Glutamatergic neuron (in vitro differentiated cells): ENCODE measurements at places on chromosomes 4 and X.

- H3K36me3 ChIP-seq: peaks cover 4% of the 10 kb centered on the region
- no peak overlapping the region for H3K27ac ChIP-seq
- peaks cover 15% of the 10 kb centered on the region for H3K4me1 ChIP-seq
Observed at GRCh38 chr4:138051157-138051556, 191.0 kb downstream of the SLC7A11 start.

- H3K4me3 ChIP-seq: no peak overlapping the region
- no peak for DNase-seq
- no peak overlapping the region for H3K27ac ChIP-seq
- no peaks in the 10 kb centered on the region for H3K36me3 ChIP-seq
- no peaks in the 10 kb centered on the region for H3K4me1 ChIP-seq
Observed at GRCh38 chr4:56240554-56241174, 146.6 kb downstream of the AASDH start.

GRCh38 chrX:56794404-56795230 lies 65.6 kb downstream of the NBDY start:
- peaks cover 6% of the 10 kb centered on the region for H3K27me3 ChIP-seq
- DNase-seq: no peak
- H3K4me3 ChIP-seq: no peak overlapping the region
- H3K27ac ChIP-seq: no peak overlapping the region
- H3K4me1 ChIP-seq: peaks cover 1% of the 10 kb centered on the region
- H3K36me3 ChIP-seq: peaks cover 6% of the 10 kb centered on the region

DNA sequence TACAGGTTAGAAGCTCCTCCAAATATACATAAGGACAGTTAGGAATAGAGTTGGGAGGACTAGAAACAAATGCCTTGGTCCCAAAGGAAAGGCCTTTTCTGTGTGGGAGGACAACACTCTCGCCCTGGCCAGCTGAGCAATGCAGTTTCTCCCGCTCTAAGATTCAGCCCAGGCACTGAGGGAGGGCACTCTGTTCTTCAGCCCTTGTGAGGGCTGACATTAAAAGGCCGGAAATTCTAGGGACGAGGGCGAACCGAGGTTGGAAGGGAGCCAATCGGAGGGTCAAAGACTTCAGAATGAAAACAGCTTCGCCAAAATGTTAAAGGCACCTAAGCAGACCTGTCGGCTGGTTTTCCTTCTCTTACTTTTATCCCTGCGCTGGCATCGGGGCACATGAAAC lies 2.9 kb upstream of the PTCHD1 start:
- no peak overlapping the region for H3K27ac ChIP-seq
- H3K4me3 ChIP-seq: peak overlapping the region; percentile 88
- peaks cover 7% of the 10 kb centered on the region for H3K4me1 ChIP-seq
- H3K36me3 ChIP-seq: no peaks in the 10 kb centered on the region

GRCh38 chrX:18996536-18996935 lies 12.6 kb upstream of the PHKA2 start:
- no peaks in the 10 kb centered on the region for H3K27me3 ChIP-seq
- H3K4me3 ChIP-seq: no peak overlapping the region
- H3K4me1 ChIP-seq: peaks cover 3% of the 10 kb centered on the region

GRCh38 chr4:128163177-128164117 lies 102.3 kb downstream of the LARP1B start:
- H3K4me1 ChIP-seq: no peaks in the 10 kb centered on the region
- no peaks in the 10 kb centered on the region for H3K36me3 ChIP-seq
- DNase-seq: no peak
- no peaks in the 10 kb centered on the region for H3K27me3 ChIP-seq

DNA sequence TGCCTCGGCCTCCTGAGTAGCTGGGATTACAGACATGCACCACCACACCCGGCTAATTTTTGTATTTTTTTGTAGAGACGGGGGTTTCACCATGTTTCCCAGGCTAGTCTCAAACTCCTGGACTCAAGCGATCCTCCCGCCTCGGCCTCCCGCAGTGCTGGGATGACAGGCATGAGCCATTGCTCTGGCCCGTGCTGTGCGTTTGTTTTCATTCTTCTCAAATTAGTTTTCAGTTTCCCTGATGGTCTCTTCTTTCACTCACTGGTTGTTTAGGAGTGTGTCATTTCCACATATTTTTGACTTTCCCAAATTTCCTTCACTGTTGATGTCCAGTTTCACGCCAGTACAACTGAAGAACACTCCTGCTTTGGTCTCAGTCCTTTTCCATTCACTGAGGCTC lies 31.8 kb downstream of the SH3TC1 start:
- no peak for DNase-seq
- no peak overlapping the region for H3K27ac ChIP-seq
- H3K4me3 ChIP-seq: no peak overlapping the region
- H3K27me3 ChIP-seq: no peaks in the 10 kb centered on the region
